ENCODE measurements at places on chromosomes 4 and X.

DNA sequence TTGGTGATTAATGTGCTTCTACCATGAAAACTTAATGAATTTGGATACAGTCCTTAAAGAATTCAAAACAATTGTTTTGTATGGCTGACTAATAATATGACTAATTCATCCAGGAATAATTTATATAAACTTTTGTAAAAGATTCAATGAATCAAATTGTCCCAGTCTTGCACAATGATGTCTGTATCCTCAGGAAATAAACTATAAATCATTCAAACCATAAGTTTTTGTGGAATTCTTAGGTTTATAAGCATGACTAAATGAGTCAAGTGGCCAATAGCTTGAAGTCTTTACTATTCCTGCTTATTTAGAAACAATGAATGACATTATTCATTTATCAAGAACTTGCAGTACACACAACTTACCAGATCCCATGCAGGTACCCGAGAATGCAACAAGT lies 935.0 kb upstream of the INTU start:
- no peak for DNase-seq

GRCh38 chrX:101195442-101196173 lies 24.0 kb upstream of the DRP2 start:
- DNase-seq: no peak

GRCh38 chr4:6177587-6178197 lies 22.7 kb downstream of the JAKMIP1 start:
- DNase-seq: no peak

DNA sequence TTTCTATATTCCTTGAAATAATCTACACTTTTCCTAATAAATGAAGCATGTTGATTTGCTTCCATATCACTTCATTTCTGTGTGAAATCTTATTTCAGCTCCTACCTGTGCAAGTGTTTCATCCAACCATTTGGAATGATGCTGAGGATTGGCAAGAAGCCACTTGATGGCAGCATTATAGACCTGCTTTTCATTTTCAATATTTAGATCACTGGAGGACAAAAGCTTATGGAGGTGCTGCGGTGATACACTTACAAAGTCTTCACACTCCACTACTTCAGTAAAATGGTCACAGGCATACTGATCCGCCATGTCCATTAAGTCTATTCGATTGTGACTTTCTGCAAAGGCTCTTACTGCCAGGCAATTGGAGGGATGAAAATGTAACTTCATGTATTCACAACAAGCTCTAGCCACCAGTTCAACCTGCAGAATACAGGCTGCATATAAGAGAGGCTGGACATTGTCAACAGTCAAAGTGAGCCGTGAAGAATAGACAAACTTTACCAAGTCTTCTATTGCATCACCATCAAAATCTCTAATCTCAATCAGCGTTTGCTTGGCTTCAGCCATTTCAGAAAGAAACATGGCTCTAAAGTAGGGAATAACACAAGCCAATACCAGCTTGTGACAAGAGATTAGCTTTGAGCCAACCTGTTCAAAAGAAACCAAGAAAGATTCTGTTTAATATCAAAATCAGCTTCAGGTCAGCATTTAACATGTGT lies 35.1 kb downstream of the KLHL8 start:
- DNase-seq: no peak

DNA sequence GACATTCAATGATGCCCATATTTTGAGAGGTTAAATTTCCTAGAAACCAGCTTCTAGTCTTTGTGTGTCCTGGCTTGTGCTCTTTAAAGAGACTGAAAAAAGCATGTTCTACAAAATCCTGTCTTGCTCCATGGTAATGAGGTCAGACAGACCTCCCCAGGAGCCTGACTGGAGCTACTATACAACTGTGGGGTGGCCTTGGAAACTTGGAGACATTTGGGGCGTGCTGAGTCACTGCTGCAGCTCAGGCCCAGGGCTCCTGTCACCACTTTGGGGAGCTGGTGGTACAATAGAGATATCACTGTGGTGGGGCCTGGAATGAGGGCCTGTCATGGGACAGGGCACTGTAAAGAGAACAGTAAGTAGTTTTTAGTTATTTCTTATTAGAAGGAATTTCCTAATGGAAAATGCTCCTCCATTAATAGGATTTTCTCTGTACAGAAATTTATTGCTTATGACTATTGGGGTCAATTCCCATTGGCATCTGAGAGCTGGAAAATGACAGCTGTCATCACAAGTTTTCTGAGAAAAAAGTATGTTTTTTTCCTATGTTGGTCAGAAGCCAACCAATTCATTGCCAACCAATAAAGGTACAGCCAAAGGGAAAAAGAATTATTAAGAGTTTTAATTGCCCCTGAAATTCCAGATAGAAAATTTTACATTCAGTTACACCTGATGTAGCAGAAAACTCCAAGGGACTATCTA lies 207.4 kb upstream of the JADE1 start:
- DNase-seq: no peak

DNA sequence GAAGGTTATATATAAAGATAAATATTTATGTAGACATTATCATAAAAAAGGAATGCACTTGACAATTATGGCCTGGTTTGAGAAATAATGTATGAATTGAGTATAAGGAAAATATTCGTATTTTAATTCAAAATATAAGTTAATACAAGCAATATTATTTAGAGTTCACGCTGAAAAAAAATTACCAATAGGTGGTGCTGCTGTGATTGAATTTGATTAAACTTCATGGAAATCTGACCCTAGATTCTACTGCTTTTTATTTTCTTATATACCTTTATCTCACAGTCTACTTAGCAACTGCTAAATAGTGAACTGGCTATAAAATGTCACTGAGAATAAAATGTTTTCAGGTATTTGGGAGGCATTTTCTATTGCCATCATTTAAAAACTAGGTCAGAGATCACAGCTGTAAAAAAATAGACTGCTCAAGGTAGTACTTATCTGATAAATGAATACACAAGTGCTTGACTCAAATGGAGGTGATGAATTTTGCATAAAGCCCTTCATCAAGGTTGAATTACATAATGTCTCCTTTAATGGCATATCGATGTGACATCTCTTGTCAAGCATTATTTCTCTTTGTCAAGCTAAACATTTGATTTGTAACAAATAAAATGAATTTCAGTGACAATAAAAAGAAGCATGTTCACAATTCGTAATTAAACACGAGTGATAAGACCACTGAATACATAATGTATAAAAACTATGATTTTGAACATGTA lies 1638.8 kb upstream of the PCDH7 start:
- no peak for DNase-seq

- no peak for DNase-seq
Measured at GRCh38 chrX:41828826-41829225, 94.5 kb downstream of the CASK start.

GRCh38 chrX:119990556-119991004 lies 47.0 kb upstream of the NKAP start:
- DNase-seq: no peak

GRCh38 chr4:150366487-150366999 lies 215.4 kb upstream of the MAB21L2 start:
- DNase-seq: no peak

GRCh38 chr4:41548305-41548880 lies 10.4 kb downstream of the LIMCH1 start:
- no peak for DNase-seq

DNA sequence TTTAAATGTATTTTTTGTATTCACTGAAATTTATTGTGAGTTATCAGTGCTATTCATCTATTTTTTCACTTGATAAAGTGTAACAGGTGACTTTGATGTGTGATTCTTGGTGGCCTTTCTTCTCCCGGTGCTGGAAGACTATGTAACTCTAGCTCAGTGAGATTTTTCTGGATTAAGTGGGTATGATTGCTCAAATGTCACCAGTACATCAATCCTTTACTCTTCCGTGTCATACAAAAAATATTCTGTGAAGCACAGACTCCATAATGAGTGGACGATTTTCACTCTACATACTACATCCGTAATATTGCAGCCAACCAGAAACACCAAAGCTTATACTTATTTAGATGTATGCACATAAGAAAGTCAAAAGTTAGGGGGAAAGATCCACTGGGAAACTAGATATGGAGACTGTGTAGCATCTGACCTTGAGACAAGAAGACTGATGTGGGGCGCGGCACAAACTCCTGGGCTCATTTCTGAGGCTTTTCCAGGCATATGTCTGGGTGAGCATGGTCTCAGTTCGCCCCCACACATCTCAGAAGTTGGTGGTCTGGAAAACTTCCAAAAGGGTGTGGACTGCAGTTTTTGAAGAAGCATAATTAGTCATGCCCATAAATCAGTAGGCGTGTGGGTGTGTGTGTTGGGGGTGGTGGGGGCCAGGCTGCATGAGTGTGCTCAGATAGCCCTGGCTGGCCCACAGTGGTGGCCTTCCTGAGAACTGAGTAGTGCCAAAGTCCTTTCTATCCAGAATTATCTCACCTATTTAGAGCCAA lies 53.9 kb upstream of the TENM3 start:
- DNase-seq: no peak

GRCh38 chr4:82779032-82779431 lies 19.6 kb downstream of the SCD5 start:
- DNase-seq: no peak

GRCh38 chr4:101102114-101102742 lies 245.1 kb downstream of the PPP3CA start:
- DNase-seq: no peak

All from T-helper 9 cell (primary cell).